Activated CD4-positive, CD25-positive, alpha-beta regulatory T cell treated with anti-CD3 and anti-CD28 coated beads, Interleukin-2, amount 50 U/mL, for 24 hours (primary cell): ENCODE measurements at places on chromosomes 1 and 21.
A peak's percentile ranks its signal among the peaks of the same experiment; 100 is the strongest.

DNA sequence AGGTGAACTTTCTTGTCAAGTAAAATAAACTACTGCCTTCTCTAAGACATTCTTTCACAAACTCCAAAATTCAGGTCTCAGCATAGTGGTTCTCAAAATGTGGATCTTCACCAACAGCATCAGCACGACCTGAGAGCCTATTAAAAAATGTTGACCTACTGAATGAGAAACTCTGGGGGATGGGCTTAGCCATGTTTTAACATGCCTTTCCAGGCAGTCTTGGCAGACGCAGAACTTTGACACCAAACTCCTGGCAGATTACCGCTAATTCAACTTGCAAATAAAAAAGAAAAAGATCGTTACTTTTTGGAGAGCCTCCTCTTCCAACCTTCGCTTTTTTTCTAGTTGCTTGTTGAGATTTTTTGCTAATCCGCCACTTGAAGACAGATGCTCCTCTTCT lies 35.1 kb downstream of the ARHGAP29 start:
- ATAC-seq, result no peak

GRCh38 chr1:51861669-51862068 lies 16.9 kb downstream of the NRDC start:
- no peak for ATAC-seq

DNA sequence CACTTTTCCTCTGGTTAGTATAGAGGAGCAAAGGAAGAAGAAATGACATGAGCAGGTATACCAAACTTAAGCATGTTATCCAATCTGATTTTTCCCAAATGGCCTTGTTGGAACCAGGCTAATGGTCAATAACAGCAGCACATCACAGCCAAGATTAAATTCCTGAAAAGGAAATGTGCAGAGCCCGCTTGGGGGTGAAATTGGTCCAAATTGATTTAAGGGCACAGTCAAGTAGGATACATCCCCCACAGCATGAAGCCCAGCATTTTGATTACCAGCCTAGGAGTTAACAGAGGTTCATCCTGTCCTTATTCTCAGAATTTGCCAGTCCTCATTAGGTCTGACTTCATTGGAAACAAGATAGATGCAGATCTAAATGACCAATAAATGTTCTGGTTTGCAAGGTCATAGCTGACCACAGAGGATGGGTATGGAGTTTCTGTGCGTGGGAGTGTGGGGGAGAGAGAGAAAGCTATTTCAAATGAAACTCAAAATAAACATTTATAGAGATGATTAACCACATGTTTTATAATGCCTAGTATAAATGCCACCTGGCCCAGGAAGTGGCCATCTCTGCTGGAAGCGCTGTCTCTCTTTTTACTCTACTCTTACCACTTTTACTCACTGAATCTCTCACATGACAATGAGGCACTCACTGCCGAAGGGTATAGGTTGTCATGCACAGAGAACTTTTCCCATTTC lies 38.7 kb downstream of the RGS5 start:
- ATAC-seq, result no peak

GRCh38 chr1:16230744-16231143 lies 6.2 kb downstream of the CPLANE2 start:
- ATAC-seq, result no peak

DNA sequence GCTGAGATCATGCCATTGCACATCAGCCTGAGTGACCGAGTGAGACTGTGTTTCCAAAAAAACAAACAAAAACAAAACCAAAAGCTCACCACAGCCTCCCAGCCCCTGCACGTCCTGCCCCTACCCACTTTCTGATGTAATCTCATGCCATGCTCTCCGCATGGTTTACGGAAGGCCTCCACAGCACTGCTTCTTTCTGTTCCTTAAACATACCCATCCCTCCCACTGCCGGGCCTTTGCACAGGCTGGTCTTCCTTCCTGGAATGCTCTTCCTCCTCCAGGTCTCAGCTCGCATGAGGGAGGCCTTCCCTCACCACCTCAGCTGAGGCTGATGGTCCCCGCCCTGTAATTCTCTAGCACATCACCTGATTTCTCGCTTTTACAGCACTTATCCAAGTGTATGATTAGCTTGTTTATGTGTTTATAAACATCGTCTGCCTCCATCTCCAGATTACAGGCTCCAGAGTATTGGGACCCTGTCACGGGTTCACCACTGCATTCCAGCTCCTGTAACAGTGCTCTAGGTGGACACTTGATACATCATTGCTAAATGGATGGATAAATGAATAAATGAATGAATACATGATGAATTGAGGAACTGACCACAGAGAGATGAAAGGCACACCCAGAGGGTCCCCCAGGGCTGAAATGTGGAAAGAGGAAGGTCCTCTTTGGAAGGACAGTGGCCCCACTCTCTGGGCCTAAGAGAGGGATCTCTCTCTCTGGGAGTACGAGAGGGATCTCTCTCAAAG lies 22.1 kb downstream of the TCEA3 start:
- no peak for ATAC-seq

GRCh38 chr1:67144696-67145095 lies 9.9 kb upstream of the C1orf141 start:
- ATAC-seq, result no peak

GRCh38 chr1:6180268-6180706 lies at the start of gene CHD5:
Gene CHD5 (minus strand): TSS chr1:6180321. CDS start chr1:6180023, 298 bp downstream.
- ATAC-seq, result no peak

DNA sequence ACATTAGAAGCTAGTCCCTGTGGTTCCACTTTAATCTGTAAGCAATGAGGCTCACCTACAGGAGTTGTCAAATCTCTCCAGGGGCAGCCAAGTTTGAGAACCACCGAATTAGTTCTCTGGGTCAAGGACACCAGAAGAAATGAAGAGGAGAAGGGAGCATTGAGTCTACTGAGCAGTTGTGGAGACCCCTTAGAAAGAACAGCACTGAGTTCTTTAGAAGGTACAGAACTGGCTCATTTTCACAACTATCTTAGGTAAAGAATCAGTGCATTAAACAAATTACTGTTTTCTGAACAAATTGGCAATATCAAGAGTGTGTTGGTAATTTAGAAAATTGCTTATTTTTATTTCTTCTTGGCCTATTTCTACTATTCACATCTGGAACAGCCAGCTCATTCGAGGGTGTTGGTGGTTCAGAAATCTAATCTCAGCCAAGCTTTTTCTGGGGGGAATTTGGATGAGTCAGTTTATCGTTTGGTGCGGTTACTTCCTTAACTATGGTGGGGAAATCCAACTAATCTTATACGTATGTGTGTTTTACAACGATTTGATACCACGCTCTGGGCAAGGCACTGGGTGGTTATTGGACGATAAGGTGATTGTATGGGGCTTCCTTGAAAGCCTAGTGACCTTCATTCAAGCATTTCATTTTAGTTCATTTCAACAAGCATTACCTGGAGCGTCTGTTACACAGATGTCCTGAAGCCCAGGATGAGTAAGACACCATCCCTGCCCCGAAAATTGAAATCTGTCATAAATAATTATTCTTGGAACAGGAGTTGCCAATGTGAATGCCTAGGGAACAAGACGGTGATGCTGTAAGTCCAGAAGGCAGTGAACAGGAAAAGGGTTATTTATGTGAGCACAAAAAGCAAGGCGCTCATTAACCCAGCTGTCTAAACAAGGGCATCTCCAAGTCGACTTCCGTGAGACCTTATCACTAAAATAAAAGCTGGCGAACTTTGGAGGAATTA lies 52.0 kb upstream of the TMPRSS2 start:
- peak; percentile 53 for ATAC-seq

- ATAC-seq, result peak; percentile 77
Measured at GRCh38 chr1:21490774-21491487, 18.3 kb upstream of the ALPL start.

GRCh38 chr1:200838676-200839445 lies 33.9 kb upstream of the GPR25 start:
- ATAC-seq, result no peak

- ATAC-seq, result no peak
Measured at GRCh38 chr1:14514739-14515138, 83.7 kb upstream of the KAZN start.

DNA sequence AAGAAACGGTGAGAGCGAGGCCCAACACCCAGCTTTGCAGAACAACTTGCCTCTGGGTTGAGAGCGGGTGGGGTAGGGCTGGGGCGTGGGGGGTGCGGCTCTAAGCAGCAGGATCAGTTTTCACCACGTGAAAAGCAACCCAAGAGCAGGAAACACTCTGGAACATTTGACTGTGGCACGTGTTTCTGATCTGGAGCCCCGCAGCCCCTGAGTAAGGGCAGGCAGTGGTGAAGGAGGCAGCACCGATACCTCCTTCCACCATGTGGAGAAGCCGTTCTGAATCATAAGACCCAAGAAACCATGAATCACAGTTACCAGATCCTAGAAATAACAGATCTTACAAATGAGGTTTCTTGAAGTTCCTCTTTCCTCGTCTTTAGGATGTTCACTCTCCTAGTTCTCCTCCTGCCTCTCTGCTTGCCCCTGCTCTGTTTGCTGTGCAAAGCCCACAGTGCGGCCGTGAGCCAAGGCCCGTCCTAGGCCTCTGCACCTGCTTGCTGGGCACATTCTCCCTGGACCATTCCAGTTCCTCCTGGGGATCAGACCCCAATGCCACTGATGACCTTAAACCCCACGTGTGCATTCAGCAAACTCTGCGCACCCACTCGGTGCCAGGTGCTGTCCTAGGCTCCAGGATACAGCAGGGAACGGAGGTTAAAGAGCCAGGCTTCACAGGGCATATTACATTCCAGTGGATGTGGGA lies 31.9 kb downstream of the SLC1A7 start:
- ATAC-seq, result no peak

GRCh38 chr1:163085041-163085903 lies 16.1 kb downstream of the RGS4 start:
- no peak for ATAC-seq

GRCh38 chr1:25906644-25907300 lies 553 bp upstream of the STMN1 start:
- no peak for ATAC-seq

GRCh38 chr1:85612704-85613361 lies 32.3 kb downstream of the CCN1 start:
- no peak for ATAC-seq

GRCh38 chr21:34092262-34092921 lies 19.0 kb downstream of the MRPS6 start:
- ATAC-seq, result no peak

- no peak for ATAC-seq
Measured at GRCh38 chr1:3553166-3553939, 58.0 kb downstream of the MEGF6 start.

GRCh38 chr1:220184506-220184905 lies 87.7 kb downstream of the RAB3GAP2 start:
- ATAC-seq, result no peak
